ENCODE measurements at places on chromosomes 3 and 15.

DNA sequence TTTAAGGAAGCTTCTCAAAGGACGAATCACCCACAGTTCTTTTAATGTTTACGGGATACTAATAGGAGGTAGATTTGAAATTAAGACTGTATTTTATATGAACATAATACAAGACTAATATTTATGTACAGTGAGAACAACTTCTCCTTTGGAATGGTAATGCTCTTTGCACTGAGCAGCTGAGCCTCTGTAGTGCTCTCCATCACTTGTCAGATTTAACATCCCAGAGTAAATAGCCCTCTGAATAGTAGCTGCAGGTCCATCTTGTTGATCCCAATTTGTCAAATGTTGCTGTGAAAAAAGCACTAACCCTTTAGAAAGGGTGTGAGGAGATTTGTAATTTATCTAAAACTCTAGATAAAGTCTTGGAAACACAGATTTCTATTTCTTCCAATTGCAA, 351.4 kb upstream of the KCNMB2 start:
- no peak for DNase-seq

DNA sequence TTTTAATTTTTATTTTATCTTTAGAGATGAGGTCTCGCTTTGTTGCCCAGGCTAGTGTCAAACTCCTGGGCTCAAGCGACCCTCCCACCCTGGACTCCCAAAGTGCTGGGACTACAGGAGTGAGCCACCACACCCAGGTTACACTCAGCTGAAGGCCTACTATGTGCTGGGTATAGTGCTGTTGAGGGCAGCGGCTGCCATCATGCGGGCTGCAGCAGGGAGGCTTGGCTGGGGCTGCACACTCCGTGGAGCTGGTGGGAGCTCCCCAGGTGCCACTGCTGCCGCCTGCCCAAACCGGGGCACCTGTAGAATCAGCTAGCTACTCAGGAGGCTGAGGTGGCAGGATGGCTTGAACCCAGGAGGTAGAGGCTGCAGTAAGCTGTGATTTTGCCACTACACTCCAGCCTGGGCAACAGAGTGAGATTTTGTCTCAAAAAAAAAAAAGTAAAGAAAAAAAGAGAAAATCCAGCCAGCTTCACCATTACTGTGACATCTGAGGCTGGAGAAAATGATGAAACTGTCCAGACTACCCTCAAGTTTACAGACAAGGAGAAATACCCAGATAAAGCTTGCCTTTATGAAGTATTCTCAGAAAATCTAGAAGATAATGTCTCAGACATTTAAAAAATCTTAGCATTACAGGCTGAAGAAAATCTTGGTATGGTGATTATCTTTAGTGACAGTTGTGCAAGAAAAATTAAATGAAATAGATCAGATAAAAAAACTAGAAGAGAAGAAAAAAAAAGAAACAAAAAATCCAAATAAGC, 42.1 kb downstream of the CRABP1 start:
- DNase-seq = no peak

GRCh38 chr3:179321668-179322285, 1.1 kb upstream of the ZNF639 start:
- peak; percentile 42 for DNase-seq

DNA sequence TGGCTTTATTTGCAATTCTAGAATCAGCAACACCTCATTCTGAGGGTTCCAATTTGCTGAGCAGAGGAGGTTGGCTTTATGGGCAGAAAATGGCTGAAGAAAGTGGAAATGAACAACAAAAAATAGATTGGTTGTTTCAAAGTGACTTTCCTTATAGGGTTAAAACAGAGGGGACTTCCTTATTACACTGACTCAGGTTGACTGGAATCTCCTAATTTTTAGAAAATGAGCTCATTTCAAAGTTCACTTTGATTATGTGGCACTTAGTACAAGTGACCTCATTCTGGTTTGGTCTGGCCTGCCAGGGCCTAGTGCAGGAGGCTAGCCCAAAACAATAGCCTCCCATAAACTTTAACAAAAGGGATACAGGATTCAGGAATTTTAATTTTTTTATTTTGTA, 41.4 kb downstream of the NFKBIZ start:
- DNase-seq = no peak

Measured in RWPE1 (cell line).